CD4-positive, alpha-beta T cell (primary cell): ENCODE measurements at places on chromosomes 11 and 22. TPM values are rescaled to one million over a fixed set of nuclear protein-coding genes. Genes with fewer than 3 reads are reported as not detected.

- H3K27ac ChIP-seq, result no peak overlapping the region
- no peaks in the 10 kb centered on the region for H3K4me1 ChIP-seq
- no peak overlapping the region for H3K4me3 ChIP-seq
These were observed 49.3 kb downstream of the WT1 start for GRCh38 chr11:32385998-32386397.

DNA sequence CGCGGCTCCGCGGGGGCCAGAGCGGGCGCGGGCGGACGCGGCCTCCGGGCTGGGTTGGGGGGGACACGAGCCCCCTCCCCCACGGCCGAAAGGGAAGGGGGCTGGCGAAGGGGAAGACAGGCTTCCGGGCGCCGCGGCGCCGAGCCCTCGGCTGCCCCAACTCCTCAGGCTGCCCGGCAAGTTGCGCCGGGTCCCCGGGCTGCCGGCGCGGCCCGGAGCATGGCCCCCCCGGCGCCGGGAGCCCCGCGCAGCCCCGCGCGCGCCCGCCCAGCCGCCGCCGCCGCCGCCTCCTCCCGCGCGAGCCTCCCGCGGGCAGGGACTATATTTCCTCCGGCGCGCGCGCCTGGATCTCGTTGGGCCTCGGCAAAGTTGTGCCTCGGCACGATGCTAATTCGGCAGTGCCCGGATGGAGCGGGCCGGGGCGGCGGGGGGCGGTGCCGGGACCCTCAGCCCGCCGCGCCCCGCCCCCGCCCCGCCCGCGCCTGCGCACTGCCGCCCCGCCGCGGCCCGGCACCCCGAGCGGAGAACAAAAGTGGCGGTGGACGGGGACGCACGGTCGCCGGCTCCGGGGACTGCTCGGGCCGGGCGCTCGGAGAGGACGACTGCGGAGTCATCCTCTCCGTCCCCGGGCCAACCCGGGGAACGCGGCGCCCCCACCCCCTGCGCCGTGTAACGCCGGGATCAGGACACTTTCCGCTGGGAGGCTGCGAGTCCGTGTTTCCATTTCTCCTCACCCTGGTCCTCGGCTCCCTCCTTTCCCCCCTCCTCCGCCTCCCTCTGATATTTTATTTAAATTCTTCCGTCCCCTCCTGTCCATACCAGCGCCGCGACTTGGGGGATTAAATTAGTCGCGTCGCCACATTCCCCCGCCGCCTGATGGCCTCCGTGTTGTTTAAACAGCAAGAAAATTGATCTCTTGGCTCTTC lies at the start of gene PHF21B:
Gene PHF21B, minus strand, starts transcription at position 400 of the 926 bp plus-strand sequence. CDS start 456 bp downstream, outside the sequence.
- DNase-seq, result no peak
- H3K27me3 ChIP-seq, result peaks cover 42% of the 10 kb centered on the region

- no peaks in the 10 kb centered on the region for H3K4me1 ChIP-seq
- no peaks in the 10 kb centered on the region for H3K27me3 ChIP-seq
- no peak overlapping the region for H3K4me3 ChIP-seq
These were observed 71.5 kb downstream of the WNT7B start for GRCh38 chr22:45905326-45905923.

Gene ZDHHC8
- 44.9 TPM for total RNA-seq

DNA sequence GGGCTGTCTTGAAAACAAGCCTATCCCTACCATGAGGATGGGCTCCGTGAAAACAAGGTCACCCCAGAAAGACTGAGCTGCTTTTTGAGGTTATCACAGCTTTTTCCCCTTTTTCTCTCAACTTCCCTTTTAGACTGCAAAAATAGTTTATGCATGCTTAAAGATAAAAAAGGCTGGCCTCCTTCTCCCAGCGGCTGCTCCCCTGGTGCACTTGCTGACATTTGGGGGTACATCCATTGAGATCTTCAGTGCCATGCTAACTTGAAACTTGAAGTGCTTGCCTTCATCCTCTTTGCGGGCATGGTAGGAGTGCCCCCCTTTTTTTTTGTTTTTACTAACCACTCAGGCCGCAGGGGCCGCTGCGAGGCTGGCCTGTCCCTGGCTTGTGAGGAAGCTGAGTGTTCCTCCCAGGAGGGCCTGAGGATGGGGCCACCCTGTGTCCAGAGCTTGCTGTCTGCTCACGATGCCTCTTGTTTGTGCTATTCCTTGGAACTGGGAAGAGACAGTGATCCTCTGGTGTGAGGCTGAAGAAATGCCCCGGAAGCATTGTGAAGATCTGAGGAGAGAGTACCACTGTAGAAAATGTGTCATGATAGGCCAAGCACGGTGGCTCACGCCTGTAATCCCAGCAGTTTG lies 2.2 kb downstream of the TANGO2 start:
- H3K36me3 ChIP-seq, result peaks cover 8% of the 10 kb centered on the region
- no peak for DNase-seq
- peaks cover 41% of the 10 kb centered on the region for H3K4me1 ChIP-seq
- H3K27me3 ChIP-seq, result no peaks in the 10 kb centered on the region
- H3K4me3 ChIP-seq, result no peak overlapping the region

DNA sequence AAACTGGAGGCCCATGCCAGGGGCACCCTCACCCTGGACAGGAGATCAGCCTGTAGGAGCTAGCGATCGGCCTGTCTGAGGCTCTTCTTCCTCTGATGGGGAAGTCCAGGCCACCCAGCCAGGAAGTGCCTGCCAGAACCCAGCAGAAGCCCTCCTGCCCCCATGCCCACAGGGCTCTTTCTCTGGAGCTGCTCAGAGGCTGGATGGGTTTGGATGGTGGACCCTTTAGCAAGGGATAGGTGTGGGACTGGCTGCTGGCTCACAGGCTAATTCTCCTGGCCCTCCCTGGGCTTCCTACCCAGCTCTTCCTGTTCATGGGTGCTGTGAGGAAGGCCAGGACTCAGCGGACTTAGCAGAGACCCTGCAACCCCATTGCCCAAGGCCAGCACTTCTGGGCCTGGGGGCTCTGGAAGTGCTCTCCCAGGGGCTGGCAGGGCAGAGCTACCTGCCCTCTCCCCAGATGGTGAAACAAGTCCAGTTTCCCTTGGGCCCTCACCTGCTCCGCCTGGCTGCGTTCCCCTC lies 7.6 kb downstream of the FXYD2 start:
- peaks cover 61% of the 10 kb centered on the region for H3K4me1 ChIP-seq
- H3K4me3 ChIP-seq, result peak overlapping the region; percentile 15
- H3K27ac ChIP-seq, result no peak overlapping the region

- peaks cover 5% of the 10 kb centered on the region for H3K4me1 ChIP-seq
- no peak overlapping the region for H3K4me3 ChIP-seq
- H3K27ac ChIP-seq, result no peak overlapping the region
- peaks cover 29% of the 10 kb centered on the region for H3K36me3 ChIP-seq
These were observed 10.2 kb upstream of the ADORA2A start for GRCh38 chr22:24417200-24417599.

Gene TEX12
- total RNA-seq, result 0.82 TPM

GRCh38 chr11:108474664-108475463 lies 7.5 kb upstream of the C11orf65 start:
- H3K4me1 ChIP-seq, result no peaks in the 10 kb centered on the region
- peaks cover 19% of the 10 kb centered on the region for H3K36me3 ChIP-seq
- no peak overlapping the region for H3K4me3 ChIP-seq
- H3K27me3 ChIP-seq, result no peaks in the 10 kb centered on the region
- no peak overlapping the region for H3K27ac ChIP-seq

Gene RASSF10
- not detected for total RNA-seq

- no peaks in the 10 kb centered on the region for H3K36me3 ChIP-seq
- H3K27ac ChIP-seq, result no peak overlapping the region
- H3K4me1 ChIP-seq, result no peaks in the 10 kb centered on the region
These were observed 28.4 kb downstream of the TRIM29 start for GRCh38 chr11:120109531-120109930.

Gene P2RX3
- not detected for total RNA-seq

Gene OR6T1
- not detected for total RNA-seq

DNA sequence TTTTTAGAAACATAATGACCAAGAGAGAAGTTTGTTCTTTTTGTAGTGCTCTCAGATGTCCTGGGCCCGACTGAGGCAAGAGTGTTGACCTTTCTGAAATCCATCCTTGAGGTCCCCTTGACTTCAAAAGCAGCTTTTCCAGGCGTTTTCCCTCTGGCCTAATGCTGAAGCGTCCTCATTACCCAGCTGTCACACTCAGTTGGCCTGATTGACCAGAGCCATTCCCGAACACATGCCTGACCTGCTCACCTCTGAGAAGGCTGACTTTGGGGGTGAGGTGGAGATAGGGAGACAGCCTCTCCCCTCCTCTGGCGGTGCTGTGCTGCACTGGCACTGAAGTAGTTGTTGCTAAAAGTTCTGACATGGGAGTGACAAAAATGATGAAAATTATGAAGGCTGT lies 66.9 kb downstream of the ALX4 start:
- H3K27ac ChIP-seq, result no peak overlapping the region
- no peaks in the 10 kb centered on the region for H3K4me1 ChIP-seq
- no peaks in the 10 kb centered on the region for H3K27me3 ChIP-seq
- H3K4me3 ChIP-seq, result no peak overlapping the region
- peaks cover 19% of the 10 kb centered on the region for H3K36me3 ChIP-seq

- no peak overlapping the region for H3K4me3 ChIP-seq
- DNase-seq, result no peak
- no peaks in the 10 kb centered on the region for H3K36me3 ChIP-seq
- no peaks in the 10 kb centered on the region for H3K4me1 ChIP-seq
- H3K27me3 ChIP-seq, result no peaks in the 10 kb centered on the region
These were observed 439.0 kb upstream of the CCDC90B start for GRCh38 chr11:83725269-83725560.

GRCh38 chr22:30402028-30402765 lies 5.4 kb downstream of the SEC14L2 start:
- no peak overlapping the region for H3K27ac ChIP-seq
- H3K4me3 ChIP-seq, result no peak overlapping the region
- peaks cover 20% of the 10 kb centered on the region for H3K4me1 ChIP-seq
- peaks cover 7% of the 10 kb centered on the region for H3K36me3 ChIP-seq

Gene FAM118A
- 161 TPM for total RNA-seq

DNA sequence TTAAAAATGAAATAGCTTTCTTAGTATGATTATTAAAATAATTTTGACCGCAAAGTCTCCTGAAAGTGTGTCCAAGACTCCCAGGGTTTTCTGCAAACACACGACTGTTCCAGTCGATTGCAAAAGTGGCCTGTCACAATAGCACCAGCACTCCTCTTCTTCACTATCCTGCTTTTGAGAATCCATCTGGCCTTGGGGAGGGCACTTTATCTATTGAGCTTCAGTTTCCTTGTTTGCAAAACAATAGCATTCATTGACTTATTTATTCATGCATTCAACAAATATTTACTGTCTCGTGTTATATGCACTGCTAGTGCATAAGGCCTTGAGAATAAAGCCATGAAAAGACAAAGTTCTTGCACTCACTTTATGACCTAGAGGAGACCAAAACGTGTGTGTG lies 96.2 kb upstream of the NTM start:
- no peaks in the 10 kb centered on the region for H3K4me1 ChIP-seq
- H3K36me3 ChIP-seq, result no peaks in the 10 kb centered on the region
- no peak overlapping the region for H3K27ac ChIP-seq
- DNase-seq, result no peak
